ENCODE measurements at places on chromosomes 11 and 22.
A peak's percentile ranks its signal among the peaks of the same experiment; 100 is the strongest.

DNA sequence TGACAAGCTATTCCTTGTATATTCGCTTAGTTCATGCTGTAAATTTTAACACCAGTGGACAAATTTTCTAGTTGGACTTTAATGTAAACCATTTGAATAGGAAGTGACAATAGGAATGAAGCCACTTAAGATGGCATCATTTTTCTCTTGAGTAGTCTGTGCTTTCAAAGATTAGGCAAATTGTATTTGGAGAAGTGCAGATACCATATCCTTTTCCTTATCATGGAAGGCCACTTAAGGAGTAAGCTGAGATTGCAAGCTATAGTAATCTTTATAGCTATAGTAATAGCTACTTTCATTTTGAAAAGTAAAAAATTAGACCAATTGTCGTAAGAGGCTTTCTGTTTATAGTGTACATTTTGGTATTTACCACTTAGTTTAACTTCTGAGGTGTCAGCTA lies 12.8 kb downstream of the CAPRIN1 start:
- DNase-seq: no peak

DNA sequence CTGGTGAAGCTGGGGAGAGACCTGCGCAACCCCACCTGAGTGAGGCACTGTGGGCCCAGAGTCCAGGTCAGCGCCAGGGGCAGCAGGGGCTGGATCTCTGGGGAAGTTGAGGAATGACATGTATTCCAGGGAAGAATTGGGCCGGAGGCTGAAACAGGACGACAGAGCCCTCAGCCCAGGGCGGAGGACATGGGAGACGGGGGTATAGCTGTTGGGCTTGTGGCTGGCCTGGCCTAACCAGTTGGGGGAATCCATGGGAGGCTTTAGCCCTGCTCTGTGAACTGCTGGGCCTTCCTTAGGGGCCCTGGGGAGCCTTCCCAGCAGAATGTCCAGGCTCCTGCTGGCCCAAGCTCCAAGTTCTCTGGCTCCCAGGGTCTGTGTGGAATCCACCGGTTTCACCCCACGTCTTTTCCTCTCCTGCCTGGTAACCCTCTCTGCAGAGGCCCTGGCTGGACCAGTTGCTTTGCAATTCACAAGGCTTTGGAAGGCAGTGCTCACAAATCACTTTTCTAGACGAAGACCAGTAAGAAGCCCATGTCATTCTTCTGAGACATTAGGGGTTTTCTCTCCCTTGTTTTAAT lies 50.4 kb upstream of the KCNQ1OT1 start:
- no peak for DNase-seq

GRCh38 chr11:34139346-34139745 lies 33.9 kb downstream of the NAT10 start:
- DNase-seq: no peak

DNA sequence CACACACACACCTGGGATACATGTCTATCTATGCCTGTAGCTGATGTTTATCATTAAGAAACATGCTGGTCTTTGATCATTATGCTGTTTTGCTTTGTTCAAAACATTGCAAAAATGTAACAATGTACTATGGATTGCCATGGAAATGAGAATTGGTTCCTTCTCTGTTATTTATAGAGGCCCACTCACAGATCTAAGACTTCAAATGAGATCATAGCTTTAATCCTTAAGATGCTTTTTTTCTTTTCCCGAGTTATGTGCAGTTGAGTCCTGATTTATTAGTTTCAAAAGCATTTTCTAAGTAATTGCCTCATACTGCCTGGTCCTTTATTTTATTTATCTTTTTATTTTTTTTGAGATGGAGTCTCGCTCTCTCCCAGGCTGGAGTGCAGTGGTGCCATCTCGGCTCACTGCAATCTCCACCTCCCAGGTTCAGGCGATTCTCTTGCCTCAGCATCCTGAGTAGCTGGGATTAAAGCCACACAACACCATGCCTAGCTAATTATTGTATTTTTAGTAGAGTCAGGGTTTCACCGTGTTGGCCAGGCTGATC lies 131.4 kb downstream of the LUZP2 start:
- DNase-seq: no peak

- DNase-seq: no peak
These were observed 52.3 kb upstream of the SCUBE2 start for GRCh38 chr11:9143721-9144120.

DNA sequence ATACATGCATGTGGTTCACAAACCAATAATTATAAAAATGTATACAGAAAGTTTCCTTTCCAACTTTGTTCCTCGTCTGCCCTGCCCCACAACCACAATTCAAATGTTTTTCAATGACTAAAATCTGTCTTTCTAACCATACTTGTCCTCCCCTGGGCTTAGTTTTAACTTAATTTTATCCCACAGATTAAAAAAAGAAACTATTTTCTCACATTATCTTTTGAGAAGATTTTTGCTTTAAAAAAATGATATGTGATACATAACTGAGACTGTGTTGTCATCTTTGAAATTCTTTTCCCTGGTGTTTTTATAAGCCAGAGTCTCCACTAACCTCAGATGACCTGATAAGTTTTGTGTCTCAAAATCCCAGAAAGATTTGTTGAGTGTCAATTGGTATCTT lies 79.0 kb downstream of the FDX1 start:
- no peak for DNase-seq

- no peak for DNase-seq
These were observed 93.2 kb downstream of the AMOTL1 start for GRCh38 chr11:94861306-94861845.

- DNase-seq: no peak
These were observed 81.1 kb downstream of the LRRC32 start for GRCh38 chr11:76589477-76589876.

- DNase-seq: no peak
These were observed 192.1 kb downstream of the IGLL1 start for GRCh38 chr22:23387827-23388516.

DNA sequence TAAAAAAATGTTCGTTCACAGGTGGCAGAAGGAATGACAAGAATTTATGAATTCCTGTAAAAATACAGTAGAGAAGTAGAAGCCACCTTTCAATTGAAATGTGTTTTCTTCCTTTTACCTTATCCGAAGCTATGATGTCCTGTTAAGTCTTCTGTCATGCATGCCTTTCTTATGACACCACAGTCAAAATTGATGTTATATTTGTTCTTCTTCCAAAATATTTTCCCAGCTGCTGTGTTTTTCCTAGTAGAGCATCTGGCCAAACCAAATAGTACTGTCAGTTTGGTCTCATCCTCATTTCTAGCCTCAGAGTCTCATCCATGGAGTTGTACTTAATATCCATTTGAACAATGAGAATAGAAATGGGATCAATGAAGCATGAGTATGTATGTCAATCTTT lies 206.1 kb downstream of the PGR start:
- no peak for DNase-seq

- no peak for DNase-seq
These were observed 60.0 kb upstream of the NUP160 start for GRCh38 chr11:47908198-47908597.

GRCh38 chr11:94504689-94505293 lies 7.5 kb upstream of the C11orf97 start:
- no peak for DNase-seq

GRCh38 chr11:61940466-61940865 lies 9.7 kb upstream of the BEST1 start:
- no peak for DNase-seq

- DNase-seq: no peak
These were observed 7.0 kb downstream of the HPS5 start for GRCh38 chr11:18314784-18315523.

DNA sequence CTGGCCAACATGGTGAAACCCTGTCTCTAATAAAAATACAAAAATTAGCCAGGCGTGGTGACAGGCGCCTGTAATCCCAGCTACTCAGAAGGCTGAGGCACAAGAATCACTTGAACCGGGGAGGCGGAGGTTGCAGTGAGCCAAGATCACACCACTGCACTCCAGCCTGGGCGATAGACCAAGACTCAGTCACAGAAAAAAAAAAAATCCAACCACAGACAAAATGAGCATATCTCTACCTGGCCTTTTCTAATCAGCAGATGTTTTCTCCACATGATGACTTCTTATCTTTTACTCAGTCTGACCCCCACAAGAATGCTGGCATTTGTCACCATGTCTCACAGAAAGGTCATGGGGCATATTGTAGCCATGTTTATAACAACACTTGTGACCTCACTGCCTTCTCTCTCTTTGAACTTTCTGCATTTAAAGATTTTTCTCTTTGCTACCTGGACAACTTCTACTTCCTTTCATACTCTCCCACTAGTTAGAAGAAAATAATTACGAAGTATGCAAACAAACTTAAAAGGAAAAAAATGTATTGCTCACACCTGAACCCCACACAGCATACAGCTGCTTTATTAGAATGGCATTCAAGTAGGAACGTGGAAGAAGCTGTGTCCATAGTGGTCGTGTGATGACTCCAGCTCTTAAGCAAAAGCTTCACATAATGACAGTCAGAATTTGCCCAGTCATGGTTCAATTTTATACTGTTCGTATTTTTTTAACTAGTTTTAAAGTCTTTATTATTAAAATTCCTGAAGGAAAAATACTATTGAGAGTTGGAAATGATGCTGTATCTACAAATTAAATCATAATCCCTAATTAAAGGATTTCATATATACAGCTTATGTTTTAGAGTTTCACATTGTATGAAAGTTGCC lies 65.4 kb downstream of the ZC3H12C start:
- DNase-seq: no peak

DNA sequence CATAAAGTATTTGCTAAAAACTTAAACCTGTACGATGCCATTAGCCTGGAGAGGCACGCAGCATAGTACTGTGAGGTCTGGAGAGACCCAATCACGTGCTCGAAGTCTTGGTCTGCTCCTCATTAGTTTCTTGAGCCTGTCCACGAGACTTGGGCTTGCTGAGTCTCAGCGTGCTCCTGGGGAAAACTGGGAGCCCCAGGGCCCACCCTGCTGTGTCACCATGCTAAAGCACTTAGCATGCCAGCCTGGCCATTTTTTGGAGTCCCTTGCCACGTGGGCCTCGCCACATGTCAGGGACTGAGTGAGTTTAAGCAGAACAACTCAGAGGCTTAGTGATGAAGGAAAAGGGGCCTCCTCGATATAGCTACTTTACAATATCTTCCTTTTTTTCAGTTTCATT lies 2.6 kb downstream of the CDC45 start:
- DNase-seq: peak; percentile 13

- DNase-seq: no peak
These were observed 71.0 kb upstream of the TP53I11 start for GRCh38 chr11:45021692-45022141.

DNA sequence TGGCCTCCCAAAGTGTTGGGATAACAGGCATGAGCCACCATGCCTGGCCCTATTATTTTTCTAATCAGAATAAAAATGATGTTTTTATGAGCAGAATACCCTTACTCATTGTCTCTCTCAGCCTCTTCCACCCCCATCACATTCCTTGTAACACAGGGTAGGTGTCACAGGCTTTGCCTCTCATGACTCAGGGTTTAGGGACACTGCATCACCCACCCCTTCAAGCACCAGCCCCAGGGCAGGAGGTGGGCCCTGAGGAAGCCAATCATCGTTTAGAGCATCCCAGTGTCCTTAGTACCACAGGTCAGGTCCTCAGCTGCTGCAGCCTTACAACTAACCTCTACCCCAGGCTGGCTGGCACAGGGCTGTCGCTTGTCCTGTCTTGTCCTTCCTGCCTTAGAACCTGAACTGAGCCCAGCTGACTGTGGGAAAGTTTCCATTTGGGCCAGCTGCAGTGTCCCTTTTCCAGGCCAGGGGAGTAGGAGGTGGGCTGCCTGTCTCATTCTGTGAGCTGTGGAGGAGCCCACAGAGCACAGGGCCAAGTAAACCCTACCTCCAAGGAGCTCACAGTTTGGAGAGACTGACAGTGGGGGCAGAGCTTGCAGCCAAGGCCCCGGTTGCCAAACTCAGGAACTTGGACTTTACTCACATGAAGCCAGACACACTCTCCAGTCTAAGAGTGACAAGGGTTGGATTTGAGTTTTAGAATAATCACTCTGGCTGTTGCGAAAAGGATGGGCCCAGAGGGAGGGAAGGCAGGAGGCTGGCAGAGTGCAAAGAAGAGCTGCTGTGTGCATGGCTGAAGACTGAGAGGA lies 19.5 kb upstream of the UVRAG start:
- DNase-seq: no peak

All from activated T-cell treated with anti-CD3 and anti-CD28 coated beads, Interleukin-2, amount 50 U/mL, for 48 hours (primary cell).